Naive thymus-derived CD4-positive, alpha-beta T cell (primary cell): ENCODE measurements at places on chromosomes 4 and X. TPM values are rescaled to one million over a fixed set of nuclear protein-coding genes. Genes with fewer than 3 reads are reported as not detected.

GRCh38 chrX:12308420-12308819 lies 170.1 kb downstream of the FRMPD4 start:
- no peaks in the 10 kb centered on the region for H3K4me1 ChIP-seq
- no peak overlapping the region for H3K27ac ChIP-seq
- no peak for DNase-seq
- no peak overlapping the region for H3K4me3 ChIP-seq

DNA sequence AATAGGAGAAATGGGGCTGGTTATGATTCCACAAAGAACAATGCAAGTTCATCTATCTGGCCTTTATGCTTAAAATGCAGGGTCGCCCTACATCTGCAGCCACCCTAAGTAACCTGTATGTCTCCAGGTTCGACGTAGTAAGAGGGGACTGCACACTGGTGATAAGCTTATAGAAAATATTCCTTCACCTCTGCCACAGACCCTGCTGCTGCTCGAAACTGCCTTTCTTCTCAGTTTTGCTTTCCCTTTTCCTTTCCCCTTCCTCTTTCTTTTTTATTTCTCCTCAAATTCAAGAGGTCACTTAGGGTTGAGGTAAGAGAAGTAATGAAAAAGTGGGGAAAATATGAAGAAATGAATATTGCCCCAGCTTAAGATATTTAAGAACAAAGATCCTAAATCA lies 123.5 kb downstream of the DCHS2 start:
- no peak overlapping the region for H3K4me3 ChIP-seq
- H3K36me3 ChIP-seq: no peaks in the 10 kb centered on the region
- no peak for DNase-seq
- no peaks in the 10 kb centered on the region for H3K27me3 ChIP-seq

DNA sequence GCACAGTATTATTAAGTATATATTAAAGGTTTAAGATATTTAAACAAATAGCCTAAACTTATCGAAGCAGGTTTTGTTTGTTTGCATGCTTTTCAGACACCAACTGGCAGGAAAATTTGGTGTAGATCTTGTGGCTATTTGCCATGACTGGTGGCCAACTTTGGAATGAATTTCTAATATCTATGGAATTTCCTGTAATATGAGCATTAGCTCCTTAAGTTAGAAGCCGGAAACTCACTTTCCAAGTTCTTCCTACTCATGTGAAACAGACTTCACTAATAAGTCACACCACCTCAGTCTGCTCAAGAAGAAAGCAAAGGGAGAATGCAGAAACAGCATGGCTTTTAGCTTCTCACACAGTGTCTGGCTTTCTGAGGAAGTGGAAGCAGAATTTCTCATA lies 563.9 kb downstream of the GRXCR1 start:
- H3K27ac ChIP-seq: no peak overlapping the region
- no peak for DNase-seq
- H3K36me3 ChIP-seq: no peaks in the 10 kb centered on the region
- H3K27me3 ChIP-seq: no peaks in the 10 kb centered on the region
- H3K4me3 ChIP-seq: no peak overlapping the region
- no peaks in the 10 kb centered on the region for H3K4me1 ChIP-seq

DNA sequence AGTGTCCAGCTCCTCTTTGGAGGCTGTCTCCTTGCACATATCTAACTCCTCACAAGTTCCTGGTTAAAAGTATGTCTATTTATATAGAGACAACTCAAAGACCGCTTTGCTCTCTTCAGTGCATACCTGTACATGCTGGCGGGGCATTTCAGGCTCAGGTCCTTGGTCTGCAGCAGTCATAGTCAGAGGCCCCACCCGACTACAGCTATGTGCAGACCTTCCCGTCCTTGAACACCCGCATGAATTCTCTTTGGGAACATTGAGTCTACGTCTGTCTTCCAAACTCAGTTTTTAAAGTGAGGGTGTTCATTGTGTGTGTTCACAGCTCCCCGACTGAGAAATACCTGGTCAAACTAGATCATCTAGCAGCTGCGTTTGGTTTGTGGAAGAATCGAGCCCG lies 4.2 kb downstream of the BCOR start:
- H3K4me1 ChIP-seq: peaks cover 15% of the 10 kb centered on the region
- H3K4me3 ChIP-seq: peak overlapping the region; percentile 74
- no peaks in the 10 kb centered on the region for H3K36me3 ChIP-seq
- H3K27ac ChIP-seq: no peak overlapping the region
- no peak for DNase-seq

- H3K36me3 ChIP-seq: no peaks in the 10 kb centered on the region
- DNase-seq: no peak
- H3K4me3 ChIP-seq: no peak overlapping the region
- no peaks in the 10 kb centered on the region for H3K27me3 ChIP-seq
- H3K4me1 ChIP-seq: peaks cover 3% of the 10 kb centered on the region
- H3K27ac ChIP-seq: no peak overlapping the region
These were observed 48.4 kb downstream of the CHM start for GRCh38 chrX:85998954-85999353.

DNA sequence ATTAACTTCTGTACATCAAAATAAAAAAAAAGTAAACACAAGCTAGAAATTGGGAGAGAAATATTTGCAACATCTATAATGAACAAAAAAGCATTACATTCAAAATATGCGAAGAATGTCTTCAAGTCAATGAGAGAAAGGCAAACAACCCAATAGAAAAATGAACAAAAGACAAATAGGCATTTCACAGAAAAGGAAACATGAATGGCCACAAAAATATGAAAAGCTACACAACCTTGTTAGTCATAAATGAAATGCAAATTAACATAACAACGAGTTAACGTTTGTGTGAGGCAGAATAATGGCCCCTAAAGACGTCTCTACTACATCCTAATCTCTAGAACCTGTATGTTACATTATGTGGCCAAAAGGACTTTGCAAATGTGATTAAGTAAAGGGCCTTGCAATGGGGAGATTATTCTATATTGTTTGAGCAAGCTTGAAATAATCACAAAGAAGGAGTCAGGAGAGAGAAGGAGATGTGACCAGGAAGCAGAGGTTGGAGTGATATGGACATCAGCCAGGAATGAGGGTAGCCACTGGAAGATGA lies 86.8 kb downstream of the WDFY3 start:
- H3K27me3 ChIP-seq: no peaks in the 10 kb centered on the region
- H3K36me3 ChIP-seq: no peaks in the 10 kb centered on the region
- no peak for DNase-seq
- no peaks in the 10 kb centered on the region for H3K4me1 ChIP-seq

DNA sequence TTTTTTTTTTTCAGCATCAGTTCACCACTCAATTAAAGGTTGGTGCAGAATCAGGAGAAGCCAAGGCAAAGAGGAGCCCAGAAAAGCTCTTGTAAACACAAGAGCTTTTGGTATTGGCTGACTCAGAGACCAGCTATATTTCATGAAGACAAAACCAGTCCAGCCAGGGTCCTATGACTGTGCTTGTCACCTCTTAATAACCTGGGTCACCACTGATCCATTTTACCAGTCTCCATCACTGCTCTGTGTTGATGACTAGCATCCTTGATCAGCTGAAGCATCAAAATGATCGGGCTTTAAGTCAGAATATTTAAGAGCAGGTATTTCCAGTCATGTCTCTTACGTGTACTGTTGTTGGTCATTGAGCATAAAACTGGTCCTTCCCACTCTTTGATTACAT lies 237.9 kb downstream of the PACRGL start:
- H3K27me3 ChIP-seq: no peaks in the 10 kb centered on the region
- DNase-seq: no peak
- no peak overlapping the region for H3K4me3 ChIP-seq
- no peaks in the 10 kb centered on the region for H3K36me3 ChIP-seq
- H3K27ac ChIP-seq: no peak overlapping the region
- H3K4me1 ChIP-seq: no peaks in the 10 kb centered on the region

GRCh38 chr4:152817331-152817730 lies 37.6 kb downstream of the ARFIP1 start:
- no peak overlapping the region for H3K4me3 ChIP-seq

GRCh38 chrX:20212486-20213089 lies 54.1 kb downstream of the RPS6KA3 start:
- no peak overlapping the region for H3K27ac ChIP-seq
- H3K4me3 ChIP-seq: no peak overlapping the region
- DNase-seq: no peak
- H3K36me3 ChIP-seq: no peaks in the 10 kb centered on the region

DNA sequence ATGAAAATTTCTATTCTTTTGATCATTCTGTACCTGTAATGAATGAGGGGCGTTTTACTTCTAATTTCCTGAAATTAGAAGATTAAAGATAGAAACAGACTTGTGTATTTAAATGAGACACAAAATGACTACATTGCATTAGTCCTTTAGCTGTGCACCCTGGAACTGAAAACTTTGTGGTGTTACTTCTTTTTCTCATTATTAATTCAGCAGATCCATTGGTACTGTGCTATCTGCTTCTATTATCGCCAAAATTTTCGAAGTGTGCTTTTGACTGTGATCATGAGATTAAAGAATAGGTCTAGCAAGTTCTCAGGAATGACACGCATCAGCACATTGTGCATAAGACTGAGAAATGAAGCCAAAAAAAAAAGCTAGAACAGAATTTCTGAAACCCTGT lies 1938.9 kb upstream of the TENM3 start:
- H3K27ac ChIP-seq: no peak overlapping the region
- no peaks in the 10 kb centered on the region for H3K36me3 ChIP-seq
- H3K4me1 ChIP-seq: no peaks in the 10 kb centered on the region

The SH2D1A gene
- 43.8 TPM for polyA plus RNA-seq

The BCORL1 gene
- 2.5 TPM for polyA plus RNA-seq
